Activated T-helper 17 cell treated with anti-CD3 and anti-CD28 coated beads, Interleukin-2, amount 50 U/mL, for 72 hours (primary cell): ENCODE measurements at places on chromosomes 11 and 22.
A peak's percentile ranks its signal among the peaks of the same experiment; 100 is the strongest.

GRCh38 chr11:45622283-45622682, 43.1 kb downstream of the CHST1 start:
- peaks cover 38% of the 10 kb centered on the region for H3K27me3 ChIP-seq
- no peaks in the 10 kb centered on the region for H3K4me1 ChIP-seq
- no peaks in the 10 kb centered on the region for H3K36me3 ChIP-seq
- H3K4me3 ChIP-seq, result no peak overlapping the region
- no peak for ATAC-seq
- H3K27ac ChIP-seq, result no peak overlapping the region

- no peaks in the 10 kb centered on the region for H3K4me1 ChIP-seq
- no peak overlapping the region for H3K4me3 ChIP-seq
- H3K36me3 ChIP-seq, result no peaks in the 10 kb centered on the region
- peaks cover 22% of the 10 kb centered on the region for H3K27me3 ChIP-seq
- ATAC-seq, result no peak
Observed at GRCh38 chr11:59997800-59998199, 19.2 kb upstream of the OOSP4B start.

DNA sequence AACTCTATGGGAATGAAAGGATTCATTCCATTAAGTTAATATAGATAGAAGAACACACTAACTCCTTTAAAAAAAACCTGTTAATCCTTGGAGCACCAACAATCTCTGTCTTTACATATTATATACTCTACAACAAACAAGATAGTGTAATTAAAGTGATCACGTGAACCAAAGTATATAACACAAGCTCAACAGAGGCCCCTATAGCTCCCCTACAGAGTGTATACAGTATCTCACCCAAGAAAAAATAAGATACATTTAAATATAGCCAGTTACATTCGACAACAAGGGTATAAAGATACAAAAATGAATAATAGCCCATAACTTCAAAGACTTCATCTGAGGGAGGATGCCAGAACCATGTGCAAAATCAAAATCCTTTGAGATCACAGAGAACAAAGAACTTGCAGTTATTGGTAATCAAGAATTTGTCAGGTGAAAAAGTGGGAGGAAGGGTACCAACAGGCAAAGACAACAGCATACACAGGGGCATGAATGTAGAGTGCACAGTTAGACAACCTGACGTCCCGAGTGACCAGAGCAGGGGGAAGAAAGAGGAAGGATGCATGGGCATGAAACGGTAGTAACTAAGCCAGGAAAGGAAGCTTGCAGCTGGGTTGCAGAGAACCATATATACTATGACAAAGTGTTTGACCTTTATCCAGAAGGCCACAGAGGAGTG, 4.7 kb downstream of the FCHSD2 start:
- no peaks in the 10 kb centered on the region for H3K27me3 ChIP-seq
- ATAC-seq, result no peak
- H3K27ac ChIP-seq, result no peak overlapping the region

GRCh38 chr11:17116117-17116516, 38.6 kb upstream of the RPS13 start:
- H3K27ac ChIP-seq, result no peak overlapping the region
- no peak for ATAC-seq
- H3K36me3 ChIP-seq, result peaks cover 78% of the 10 kb centered on the region
- no peaks in the 10 kb centered on the region for H3K4me1 ChIP-seq
- H3K4me3 ChIP-seq, result no peak overlapping the region
- no peaks in the 10 kb centered on the region for H3K27me3 ChIP-seq

- H3K27me3 ChIP-seq, result no peaks in the 10 kb centered on the region
- no peaks in the 10 kb centered on the region for H3K36me3 ChIP-seq
- H3K4me3 ChIP-seq, result peak overlapping the region; percentile 22
- H3K4me1 ChIP-seq, result peaks cover 10% of the 10 kb centered on the region
Observed at GRCh38 chr22:25053153-25053805, 100.8 kb downstream of the KIAA1671 start.

DNA sequence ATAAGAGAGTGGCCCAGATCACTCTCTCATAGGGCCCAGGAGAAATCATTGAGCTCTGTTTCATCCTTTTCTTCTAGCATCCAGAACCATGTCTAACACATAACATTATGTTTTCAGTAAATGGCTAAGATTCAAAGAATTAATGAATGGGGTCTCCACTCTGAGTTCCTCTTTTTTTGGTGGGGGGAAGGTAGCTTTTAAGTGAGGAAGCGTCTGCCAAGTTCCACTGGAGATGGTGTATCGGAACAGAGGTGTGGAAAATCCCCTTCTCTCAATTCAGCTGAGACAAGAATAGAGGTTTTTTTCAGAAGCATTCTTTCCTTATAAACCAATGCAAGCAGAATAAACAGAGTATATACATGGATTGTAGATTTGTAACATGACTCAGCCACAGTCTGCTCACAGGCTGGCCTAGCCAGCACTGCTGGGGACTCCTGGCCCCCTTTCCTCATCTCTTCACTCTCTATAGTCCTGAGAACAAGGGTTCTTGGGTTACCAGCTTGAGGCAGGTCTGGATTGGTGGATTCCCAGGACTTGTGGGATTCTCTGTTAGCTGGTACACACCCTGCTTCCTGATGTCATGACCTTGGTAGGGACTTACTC, 97.2 kb downstream of the TRAF6 start:
- ATAC-seq, result no peak
- H3K4me3 ChIP-seq, result no peak overlapping the region
- peaks cover 42% of the 10 kb centered on the region for H3K4me1 ChIP-seq
- H3K36me3 ChIP-seq, result peaks cover 8% of the 10 kb centered on the region

GRCh38 chr11:2099516-2100349, 39.5 kb downstream of the IGF2 start:
- ATAC-seq, result no peak
- no peaks in the 10 kb centered on the region for H3K36me3 ChIP-seq
- no peak overlapping the region for H3K4me3 ChIP-seq
- peaks cover 7% of the 10 kb centered on the region for H3K27me3 ChIP-seq
- no peaks in the 10 kb centered on the region for H3K4me1 ChIP-seq
- no peak overlapping the region for H3K27ac ChIP-seq

DNA sequence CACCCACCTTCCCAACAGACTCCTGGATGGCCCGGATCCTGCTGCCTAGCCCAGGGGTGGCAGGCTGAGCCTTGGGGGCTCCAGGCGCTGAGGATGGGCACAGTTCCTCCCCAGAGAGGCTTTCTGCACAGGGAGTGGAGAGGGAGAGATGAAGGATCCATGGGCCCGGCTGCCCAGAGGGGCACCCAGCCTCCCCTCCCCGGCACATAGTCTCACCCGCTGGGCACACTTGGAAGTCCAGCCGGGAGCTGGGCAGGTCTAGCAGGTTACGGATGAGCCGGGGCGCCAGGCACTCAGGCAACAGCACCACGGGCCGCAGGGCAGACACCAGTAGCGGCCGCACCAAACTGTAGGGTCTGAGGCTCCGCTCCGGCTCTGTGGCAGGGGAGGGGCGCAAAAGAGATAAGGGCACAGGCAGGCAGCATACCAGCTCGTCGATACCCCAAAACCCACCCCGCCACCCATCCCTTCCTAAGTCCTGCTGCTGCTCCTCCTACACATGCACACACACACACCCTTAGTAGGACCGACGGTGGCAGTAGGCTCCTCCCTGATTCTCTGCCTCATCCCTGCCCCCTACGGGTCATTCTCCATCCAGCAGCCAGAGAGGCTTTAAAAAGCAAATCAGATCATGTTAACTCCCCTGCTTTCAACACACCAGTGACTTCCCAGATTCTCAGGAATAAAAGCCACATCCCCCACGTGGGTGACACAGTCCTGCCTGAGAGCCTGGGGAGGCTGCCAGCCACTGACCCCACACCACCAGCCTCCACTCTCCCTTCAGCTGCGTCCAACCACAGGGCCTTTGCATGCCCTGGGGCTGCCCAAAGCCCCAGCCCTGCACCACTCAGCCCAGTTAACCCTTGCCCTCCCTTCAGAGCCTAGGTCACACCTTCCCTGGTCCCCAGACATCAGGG, 6.5 kb upstream of the MFNG start:
- no peak overlapping the region for H3K4me3 ChIP-seq

GRCh38 chr11:60860943-60861342, 5.2 kb upstream of the PTGDR2 start:
- ATAC-seq, result no peak
- no peak overlapping the region for H3K4me3 ChIP-seq

- ATAC-seq, result no peak
- H3K27ac ChIP-seq, result no peak overlapping the region
- no peaks in the 10 kb centered on the region for H3K4me1 ChIP-seq
- H3K27me3 ChIP-seq, result no peaks in the 10 kb centered on the region
- no peaks in the 10 kb centered on the region for H3K36me3 ChIP-seq
Observed at GRCh38 chr11:98568013-98568412, 452.7 kb upstream of the CNTN5 start.

GRCh38 chr22:45162531-45162930, 1.2 kb upstream of the NUP50 start:
- H3K27ac ChIP-seq, result peak overlapping the region; percentile 93
- H3K27me3 ChIP-seq, result no peaks in the 10 kb centered on the region
- H3K4me3 ChIP-seq, result peak overlapping the region; percentile 99
- ATAC-seq, result no peak
- H3K4me1 ChIP-seq, result peaks cover 11% of the 10 kb centered on the region

- H3K4me3 ChIP-seq, result no peak overlapping the region
- no peak overlapping the region for H3K27ac ChIP-seq
- no peaks in the 10 kb centered on the region for H3K36me3 ChIP-seq
- no peak for ATAC-seq
- peaks cover 53% of the 10 kb centered on the region for H3K27me3 ChIP-seq
Observed at GRCh38 chr11:45266676-45267020, 19.5 kb downstream of the SYT13 start.

DNA sequence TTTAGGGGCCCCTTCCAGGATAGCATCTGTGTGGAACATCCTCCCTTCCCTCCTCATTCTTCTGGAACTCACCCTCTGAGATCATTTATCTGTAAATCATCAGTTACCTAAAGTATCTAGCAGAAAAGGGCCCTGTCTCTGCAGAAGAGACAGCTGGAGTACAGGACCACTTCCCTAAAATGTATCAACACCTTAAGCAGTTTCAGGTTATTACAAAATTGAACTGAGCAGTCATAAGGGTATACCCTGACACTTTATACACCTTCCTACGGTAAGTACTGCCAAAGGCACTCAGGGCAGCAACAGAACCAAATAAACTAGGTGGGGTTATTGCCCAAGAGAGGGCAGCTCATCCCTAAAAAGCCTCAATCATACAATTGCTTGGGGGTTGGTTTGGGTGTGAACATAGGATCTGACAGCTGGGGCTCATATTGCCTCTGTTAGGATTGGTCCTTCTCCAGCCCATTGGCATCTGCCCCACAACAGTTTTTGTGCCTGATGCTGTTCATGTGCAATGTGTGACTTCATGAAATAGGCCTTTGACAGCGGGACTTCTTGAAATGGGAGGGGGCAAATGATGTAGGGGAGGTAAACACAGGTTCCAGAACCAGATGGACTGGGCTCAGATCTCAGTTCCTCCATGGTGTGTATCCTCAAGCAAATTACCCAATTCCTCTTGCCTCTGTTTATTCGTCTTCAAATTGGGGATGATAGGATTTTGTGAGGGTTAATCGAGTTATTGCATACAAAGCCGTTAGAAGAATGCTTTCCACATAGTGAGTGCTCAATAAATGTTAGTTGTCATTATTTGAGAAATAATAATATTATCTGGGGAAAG, 2.9 kb downstream of the POU2AF3 start:
- no peaks in the 10 kb centered on the region for H3K4me1 ChIP-seq
- no peak for ATAC-seq
- no peaks in the 10 kb centered on the region for H3K36me3 ChIP-seq
- H3K27ac ChIP-seq, result no peak overlapping the region

DNA sequence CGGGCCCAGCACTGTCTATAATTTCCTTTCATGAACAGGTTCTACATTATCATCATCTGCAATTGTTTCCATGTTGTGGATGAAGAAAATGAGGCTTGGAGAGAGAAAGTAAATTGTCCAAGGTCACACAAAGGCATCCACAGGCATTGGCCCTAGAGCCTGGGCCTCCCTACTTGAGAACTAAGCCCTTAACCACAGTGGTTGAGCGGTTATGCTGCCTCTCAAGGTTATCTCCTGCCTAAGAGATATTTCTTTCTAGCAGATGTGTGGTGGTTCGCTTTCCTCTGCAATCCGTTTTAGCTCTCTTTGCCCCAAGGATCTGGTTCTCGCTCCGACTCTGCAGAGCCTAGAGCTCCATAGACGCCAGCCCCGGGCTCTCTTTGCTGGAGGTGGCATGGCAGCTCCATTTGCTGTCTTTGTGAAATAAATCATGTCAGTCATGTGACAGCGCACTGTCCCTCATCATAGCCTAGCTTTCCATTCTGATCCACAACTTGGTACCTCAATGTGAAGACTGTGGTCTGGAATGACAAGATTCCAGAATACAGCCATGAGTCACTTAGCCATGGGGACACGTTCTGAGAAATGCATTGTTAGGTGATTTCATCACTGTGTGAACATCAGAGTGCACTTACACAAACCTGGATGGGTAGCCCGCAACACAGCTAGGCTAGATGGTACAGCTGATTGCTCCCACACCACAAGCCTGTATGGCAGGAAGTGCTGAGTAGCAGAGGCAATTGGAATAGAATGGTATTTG, 27.2 kb downstream of the RPS6KA4 start:
- no peak overlapping the region for H3K4me3 ChIP-seq
- peaks cover 3% of the 10 kb centered on the region for H3K27me3 ChIP-seq
- H3K36me3 ChIP-seq, result no peaks in the 10 kb centered on the region
- ATAC-seq, result peak; percentile 60
- H3K27ac ChIP-seq, result no peak overlapping the region

DNA sequence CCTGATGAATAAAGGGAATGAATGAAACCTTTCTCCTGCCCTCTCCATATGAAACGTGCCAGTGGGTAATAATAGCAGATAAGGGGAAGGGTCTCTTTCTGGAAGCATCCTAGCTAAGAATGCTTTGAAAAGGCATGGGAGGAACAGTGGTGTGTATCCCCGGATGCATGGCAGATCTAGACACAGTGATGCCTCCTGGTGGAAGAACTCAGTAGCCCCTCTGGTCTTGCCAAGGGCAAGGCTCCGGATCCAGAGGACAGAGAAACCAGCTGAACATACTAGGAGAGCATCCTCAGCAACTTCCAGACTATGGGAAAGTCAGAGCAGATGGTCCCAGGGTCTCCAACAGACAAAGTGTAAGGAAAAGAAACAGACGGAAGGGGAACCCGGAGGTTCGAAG, 6.4 kb downstream of the BAIAP2L2 start:
- no peak overlapping the region for H3K4me3 ChIP-seq
- no peaks in the 10 kb centered on the region for H3K36me3 ChIP-seq
- no peak for ATAC-seq

DNA sequence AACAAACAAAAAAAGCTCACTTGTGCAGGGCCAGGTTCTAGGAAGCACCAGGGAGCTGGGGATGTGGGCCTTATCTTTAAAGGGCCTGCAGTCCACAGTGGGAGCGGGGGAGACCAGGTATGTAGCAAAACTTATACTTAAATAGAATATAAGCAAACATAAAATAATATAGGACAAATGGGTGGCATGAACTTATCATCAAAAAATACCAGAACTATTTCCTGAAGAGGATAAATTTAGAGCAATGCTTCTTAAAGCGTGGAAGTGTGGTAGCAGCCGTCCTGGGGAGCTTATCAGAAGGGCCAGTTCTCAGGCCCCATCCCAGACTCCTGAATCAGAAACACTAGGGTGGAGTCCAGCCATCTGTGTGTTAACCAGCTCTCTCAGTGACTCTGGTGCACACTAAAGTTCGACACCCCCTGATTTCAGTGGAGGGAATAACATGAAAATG, 9.3 kb downstream of the VPS26B start:
- no peak overlapping the region for H3K4me3 ChIP-seq
- H3K4me1 ChIP-seq, result peaks cover 27% of the 10 kb centered on the region
- no peak for ATAC-seq
- no peak overlapping the region for H3K27ac ChIP-seq
- no peaks in the 10 kb centered on the region for H3K27me3 ChIP-seq
- H3K36me3 ChIP-seq, result peaks cover 36% of the 10 kb centered on the region
